ENCODE measurements at places on chromosomes 4 and X.

- no peak for DNase-seq
Measured at GRCh38 chr4:82031376-82031927, 342.3 kb downstream of the HNRNPD start.

- no peak for DNase-seq
Measured at GRCh38 chr4:75069493-75070074, 136.7 kb downstream of the PARM1 start.

GRCh38 chr4:110671679-110672078 lies 48.8 kb upstream of the PITX2 start:
- DNase-seq, result no peak

DNA sequence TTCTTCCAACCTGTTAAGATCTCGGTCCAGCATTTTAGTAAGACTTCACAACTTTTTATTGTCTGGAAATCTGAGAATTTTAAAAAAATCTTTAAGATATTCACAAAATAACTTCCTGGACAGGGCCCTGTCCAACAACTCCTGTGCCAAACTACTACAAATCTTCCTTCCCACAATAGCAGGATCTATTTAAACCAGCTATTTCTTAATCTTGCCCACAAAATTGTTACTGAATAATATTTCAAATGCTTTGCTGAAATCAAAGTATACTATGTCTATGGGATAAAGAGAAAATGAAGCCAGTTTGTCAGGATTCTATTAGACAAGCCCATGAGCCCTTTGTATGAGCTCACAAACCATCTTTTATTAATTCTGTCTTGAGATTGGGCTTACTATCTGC lies 104.1 kb upstream of the DDIT4L start:
- DNase-seq, result peak; percentile 86

GRCh38 chr4:101961144-101961543 lies 170.6 kb downstream of the BANK1 start:
- peak; percentile 48 for DNase-seq

DNA sequence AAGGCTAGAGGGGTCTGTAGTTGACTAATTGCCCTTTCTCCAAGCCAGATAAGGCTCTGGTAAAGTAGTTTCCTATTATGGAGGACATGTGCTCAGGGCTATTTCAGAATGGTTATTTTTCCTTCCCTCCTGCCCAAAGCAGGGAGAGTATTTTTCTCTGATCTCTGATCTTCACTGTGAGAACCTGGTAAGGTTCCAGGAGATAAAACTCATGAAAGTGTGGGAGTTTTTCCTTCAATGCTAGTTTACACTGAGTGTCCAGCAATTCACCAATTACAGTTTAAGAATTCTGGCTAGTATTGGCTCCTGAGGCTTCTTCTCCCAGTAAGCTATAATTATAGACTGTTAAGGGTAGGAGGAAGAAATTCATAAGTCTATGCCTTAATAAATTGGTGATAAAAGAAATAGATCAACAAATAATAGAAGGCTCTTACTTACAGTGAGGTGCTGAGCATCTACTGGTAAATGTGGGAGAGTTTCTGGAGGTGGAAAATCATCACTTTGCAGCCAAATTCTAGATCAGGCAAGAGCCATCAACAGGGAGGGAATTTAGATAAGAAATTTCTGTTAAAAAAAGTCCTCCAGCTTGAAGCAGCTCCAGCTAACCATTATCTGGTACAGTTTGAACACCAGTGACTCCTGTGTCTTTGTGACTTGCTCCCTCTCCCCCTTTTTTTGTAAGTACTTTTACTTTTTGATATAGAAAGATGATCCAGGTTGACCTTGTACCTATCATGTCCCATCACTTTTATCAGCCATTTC lies 30.9 kb downstream of the CASP6 start:
- no peak for DNase-seq

- no peak for DNase-seq
Measured at GRCh38 chrX:22912616-22913015, 87.1 kb upstream of the DDX53 start.

DNA sequence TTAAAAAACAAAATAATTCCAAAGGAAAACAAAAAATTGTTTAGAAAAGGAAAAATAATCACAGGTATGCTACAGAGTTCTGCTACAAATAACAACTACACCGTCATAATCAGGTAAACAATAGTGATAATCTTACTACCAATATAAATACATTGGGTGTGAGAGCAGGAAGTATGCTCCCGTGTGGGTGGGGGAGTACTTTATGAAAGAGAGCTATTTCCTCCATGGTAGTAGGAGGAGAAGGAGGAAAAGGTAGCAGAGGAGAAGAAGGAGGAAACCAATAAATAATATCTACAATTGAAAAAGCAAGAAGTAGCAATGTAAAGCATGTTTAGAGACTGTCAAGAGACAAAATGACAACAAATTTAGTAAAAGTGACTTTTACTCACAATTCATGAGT lies 35.1 kb downstream of the TEC start:
- DNase-seq, result no peak

GRCh38 chrX:3548765-3549391 lies 164.6 kb downstream of the PRKX start:
- peak; percentile 89 for DNase-seq

GRCh38 chrX:154541896-154542722 lies 4.5 kb downstream of the G6PD start:
- DNase-seq, result peak; percentile 85

DNA sequence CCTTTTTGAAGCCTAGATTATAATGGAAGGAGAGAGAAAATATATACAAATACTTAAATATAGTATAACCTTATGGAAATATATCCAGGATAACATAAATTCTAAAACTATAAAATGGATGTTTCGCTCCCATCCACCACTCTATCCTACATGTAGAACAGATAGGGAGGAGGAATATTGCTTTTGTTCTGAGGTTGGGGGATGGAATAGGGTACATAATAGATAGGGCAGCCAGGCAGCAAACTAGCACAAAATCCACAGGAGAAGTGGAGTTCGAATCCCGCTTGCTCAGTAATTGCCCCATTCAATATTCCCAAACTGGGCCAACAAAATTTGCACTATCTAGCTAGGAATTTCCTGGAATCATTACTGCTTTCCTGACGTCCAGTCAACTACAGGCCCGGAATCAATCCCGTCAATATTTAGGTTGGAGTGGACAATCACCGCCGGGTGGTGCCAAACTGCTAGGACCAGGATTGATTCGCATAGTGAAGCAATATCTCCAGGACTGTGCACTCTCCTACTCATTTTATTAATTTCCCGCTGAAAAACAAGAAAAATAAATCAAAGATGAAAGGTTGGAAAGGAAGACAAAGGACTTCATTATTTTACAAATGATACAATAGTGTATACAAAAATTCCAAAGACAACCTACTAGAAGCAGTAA lies 40.4 kb upstream of the PAPSS1 start:
- DNase-seq, result no peak

- no peak for DNase-seq
Measured at GRCh38 chr4:148366251-148366650, 76.0 kb downstream of the NR3C2 start.

DNA sequence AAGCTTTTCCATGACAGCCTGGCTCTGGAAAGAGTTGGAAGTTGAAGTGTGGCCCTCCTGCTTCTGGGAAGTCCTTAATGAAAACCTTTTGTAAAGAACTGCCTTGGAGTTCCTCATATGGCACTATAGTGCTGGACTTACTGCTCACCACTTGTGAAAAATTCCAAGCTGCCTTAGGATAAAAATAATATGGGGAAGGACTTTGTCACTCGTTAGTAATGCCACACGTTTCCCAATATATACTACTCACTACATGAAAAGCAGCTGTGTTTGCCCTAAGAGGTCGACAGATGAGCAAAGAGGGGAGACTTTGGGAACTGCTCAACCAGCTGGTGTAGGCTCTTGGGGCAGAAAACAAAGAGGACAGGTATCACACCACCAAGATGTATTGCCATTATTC lies 11.7 kb downstream of the OPHN1 start:
- peak; percentile 38 for DNase-seq

GRCh38 chr4:62320612-62321011 lies 1120.5 kb downstream of the ADGRL3 start:
- DNase-seq, result no peak
